ENCODE measurements at places on chromosomes 11 and 22. TPM values are rescaled to one million over a fixed set of nuclear protein-coding genes. Genes with fewer than 3 reads are reported as not detected.

DNA sequence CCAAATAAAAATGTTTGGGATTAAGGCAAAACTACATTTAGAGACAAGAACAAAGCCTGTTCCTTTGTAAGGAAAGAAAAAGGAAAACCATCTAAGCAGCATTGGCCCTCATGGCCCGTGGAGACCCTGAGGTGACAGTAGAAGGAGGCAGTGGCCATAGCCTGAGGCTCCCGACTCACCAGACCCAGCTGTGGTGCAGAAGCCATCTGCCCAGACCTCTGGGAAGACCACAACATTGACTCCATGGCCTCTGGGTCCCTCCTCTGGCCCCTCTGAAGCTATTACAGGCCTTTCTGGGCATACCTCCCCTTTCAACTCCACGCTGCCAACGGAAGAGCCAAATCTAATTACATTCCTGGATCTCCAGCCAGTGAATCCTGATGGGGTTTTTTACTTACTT lies 6.4 kb downstream of the PRAME start:
- no peak for DNase-seq

- peak; percentile 71 for DNase-seq
These were observed 32.2 kb downstream of the MMP20 start for GRCh38 chr11:102592634-102593581.

DNA sequence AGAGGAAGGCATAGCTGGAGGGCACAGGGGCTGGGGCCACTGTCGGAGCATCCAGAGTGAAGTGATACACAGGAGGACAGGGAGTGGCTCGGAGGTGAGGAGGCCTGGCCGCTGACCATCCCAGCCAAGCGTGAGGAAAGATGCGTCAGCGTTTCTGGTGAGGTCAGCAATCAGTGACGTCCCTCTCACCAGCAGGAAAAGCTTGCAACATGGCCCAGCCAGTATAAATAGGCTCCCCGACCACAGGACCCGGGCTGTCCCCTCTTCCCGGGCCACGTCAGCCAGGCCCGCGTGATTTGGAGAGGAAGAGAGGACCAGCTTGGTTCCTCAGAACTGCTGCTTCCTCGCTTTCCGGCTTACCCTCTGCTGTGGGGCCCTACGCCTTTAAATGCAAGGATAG lies 4.2 kb upstream of the OSM start:
- DNase-seq, result no peak

LRRN4CL gene
- total RNA-seq, result 0.51 TPM

DNA sequence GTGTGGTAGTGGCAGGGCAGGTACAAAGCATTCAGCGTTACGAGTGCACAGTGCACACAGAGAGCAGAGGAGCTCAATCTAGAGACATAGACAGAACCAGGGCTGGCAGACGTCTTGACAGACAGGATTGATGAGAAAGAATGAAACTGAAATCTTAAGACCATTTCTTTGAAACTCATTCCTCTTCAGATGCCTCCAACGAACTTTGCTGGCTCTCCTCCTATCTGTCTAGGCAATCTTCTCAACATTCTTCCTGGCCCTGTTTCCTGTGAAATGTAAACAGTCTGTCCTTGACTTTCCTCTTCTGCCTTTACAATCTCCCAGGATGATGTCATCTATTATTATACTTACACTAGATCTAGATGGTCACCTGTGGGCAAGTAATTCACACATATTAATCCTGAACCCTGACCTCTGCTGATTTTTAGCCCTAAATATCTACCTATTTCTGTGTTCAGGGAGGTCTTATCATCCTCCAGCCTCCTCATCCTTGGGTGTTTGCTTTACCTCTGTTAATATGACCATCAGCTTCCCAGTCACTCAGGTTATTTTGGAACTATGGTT lies 119.5 kb downstream of the ENTHD1 start:
- DNase-seq, result peak; percentile 25
